Amniotic epithelial cell (primary cell): ENCODE measurements at places on chromosomes 7 and 10.

DNA sequence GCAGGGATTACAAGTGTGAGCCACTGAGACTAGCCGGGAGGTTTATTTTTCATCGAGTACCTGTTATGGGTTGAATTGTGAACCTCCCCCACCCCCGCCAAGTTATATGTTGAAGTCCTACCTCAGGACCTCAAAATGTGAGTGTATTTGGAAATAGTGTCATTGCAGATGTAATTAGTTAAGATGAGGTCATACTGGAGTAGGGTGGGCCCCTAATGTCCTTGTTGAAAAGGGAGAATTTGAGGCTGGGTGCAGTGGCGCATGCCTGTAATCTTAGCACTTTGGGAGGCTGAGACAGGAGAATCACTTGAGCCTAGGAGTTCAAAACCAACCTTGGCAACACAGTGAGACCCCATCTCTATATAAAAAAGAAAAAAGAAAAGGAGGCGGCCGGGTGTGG, 10.8 kb upstream of the BAG3 start:
- DNase-seq: no peak

DNA sequence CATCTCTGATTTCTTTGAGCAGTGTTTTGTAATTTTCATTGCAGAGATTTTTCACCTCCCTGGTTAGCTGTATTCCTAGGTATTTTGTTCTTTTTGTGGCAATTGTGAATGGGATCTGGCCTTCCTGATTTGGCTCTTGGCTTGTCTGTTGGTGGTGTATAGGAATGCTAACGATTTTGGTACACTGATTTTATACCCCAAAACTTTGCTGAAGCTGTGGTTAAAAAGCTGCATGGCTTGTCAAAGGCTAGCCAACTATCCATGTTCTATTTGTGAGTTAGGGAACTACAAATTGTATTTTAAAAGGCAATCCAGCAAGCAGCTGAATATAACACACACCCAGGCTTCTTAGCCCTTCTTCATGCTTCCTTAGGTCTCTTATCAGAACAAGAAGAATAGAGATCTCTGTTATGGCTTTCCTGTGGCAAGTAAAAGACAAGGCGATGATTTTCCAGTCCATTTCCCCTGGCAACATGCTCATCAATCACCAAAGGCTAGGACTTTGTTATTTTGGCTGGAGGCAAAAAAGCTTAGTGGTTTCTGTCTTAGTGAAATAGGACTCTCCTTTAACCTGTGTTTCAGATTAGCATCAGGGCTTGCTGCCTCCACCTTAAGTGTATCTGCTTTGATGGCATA, 77.5 kb downstream of the CDK6 start:
- DNase-seq: no peak

GRCh38 chr7:65722361-65722792, 150.5 kb upstream of the VKORC1L1 start:
- DNase-seq: peak; percentile 6

- DNase-seq: no peak
Observed at GRCh38 chr7:69049326-69049725, 548.9 kb upstream of the AUTS2 start.

DNA sequence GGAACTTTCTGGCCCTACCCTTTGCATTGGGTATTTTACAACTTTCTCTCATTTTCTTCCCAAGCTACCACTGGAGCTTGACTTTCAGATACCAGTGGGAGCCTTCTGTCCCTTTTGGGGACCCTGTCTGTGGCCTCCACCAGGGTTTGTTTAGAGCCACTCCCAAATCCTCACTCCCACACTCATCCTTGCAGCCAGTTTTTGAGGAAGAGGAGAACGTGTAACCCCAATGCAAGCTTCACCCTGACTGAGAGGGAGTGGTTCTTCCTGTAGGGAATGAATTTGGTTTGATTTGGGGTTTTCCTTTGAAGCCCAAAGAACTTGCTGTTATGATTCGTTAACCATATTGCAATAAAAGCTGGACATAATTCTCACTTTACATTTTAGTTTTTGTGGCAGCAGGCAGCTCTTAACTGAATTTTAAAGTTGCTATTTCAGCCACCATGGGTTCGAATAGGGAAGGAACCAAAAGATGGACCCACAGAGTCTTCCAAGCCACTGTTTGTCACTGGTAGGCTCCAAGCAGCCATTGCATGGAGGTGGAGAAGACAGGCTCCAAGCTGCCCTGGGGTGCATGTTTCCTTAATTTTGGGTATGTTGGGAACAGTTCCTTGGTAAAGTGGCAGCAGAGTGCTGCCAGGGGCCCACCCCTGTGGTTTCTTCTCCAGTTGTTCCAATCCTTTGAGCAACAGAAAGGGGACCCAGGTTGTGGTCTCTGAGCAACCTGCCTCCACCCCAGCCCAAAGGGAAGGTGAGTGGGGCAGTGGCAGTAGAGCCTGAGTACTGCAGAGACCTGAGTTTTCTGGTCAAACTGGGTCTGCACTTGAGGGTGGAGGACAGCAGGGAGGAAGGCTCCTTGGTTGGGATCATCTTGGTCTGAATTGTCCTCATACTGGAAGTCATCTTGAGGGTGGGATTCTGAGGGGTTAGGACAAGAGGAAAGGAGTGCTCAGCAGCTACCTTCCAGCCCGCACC, 5.1 kb downstream of the EVX1 start:
- DNase-seq: no peak

DNA sequence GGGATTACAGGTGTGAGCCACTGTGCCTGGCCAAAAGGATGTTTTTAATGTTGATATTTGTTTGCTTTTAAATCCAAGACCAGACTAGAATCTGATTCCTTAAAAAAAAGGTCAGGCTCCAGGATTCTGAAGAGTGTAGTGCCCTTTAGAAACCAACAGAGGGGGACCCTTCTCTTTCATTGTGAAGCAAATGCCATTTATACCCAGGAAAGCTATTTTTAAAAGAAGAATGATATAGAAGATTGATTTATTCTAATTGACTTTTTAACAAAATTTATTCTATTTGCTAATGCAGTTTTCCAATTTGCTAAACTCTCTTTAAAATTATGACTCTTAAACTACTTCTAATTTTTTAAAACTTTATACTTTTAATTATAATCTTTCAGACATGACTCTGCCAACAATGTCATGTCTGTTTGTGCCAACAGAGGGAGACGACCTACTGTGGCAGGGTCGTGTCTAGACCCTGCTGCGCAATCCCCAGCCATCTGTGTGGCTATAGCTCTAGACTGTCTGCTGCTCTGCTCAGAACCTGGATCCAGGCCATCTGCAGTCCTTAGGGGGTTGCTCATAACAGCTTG, 201.0 kb upstream of the IMMP2L start:
- peak; percentile 59 for DNase-seq

- DNase-seq: no peak
Observed at GRCh38 chr7:37262181-37262580, 186.5 kb downstream of the ELMO1 start.

DNA sequence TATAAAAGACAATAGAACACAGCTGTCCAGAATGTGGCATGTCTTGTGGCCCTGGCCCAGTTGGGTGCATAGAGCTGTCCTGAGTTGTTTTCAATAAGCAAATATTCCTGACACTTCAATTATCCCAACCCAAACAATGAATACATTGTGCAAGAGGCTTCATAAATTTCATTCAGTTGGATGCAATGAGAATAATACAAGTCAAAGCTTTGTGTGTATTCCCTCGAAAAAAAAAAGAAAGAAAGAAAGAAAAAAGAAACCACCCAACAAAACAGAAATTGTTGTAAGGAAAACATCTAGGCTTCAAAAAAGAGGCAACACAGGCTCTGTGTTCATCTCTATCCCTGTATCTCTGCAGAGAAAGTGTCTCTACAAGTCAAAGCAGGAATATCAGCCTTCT, 138.7 kb upstream of the ADO start:
- DNase-seq: no peak

DNA sequence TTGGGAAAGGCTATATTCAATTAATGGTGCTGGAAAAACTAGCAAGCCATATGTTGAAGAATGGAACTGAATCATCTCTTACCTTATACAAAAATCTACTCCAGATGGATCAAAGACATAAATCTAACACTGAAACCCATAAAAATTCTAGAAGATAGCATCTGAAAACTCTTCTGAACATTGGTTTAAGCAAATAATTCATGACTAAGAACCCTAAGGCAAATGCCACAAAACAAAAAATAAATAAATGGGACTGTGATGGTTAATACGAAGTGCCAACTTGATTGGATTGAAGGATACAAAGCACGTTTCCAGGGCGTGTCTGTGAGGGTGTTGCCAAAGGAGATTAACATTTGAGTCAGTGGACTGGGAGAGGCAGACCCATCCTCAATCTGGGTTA, 1130.0 kb downstream of the DNAJB9 start:
- DNase-seq: no peak

DNA sequence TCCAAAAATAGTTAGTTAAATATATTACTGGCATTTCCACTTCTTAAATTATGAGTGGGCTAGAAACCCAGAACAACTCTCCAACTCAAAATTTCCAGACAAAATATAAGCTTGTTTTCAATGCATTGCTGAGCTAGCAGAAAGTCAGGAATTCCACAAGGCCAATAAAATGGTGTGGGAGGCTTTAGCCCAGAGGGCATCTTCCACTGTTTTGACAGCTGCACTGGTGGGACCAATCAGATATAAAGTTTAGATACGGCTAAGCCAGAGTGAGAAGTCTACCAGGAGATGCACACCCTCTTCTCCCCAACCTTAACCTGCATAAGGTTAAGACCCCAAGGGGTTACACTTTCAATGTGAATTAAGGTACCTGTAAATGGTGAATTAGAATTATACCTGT, 76.6 kb downstream of the AMPH start:
- DNase-seq: no peak

DNA sequence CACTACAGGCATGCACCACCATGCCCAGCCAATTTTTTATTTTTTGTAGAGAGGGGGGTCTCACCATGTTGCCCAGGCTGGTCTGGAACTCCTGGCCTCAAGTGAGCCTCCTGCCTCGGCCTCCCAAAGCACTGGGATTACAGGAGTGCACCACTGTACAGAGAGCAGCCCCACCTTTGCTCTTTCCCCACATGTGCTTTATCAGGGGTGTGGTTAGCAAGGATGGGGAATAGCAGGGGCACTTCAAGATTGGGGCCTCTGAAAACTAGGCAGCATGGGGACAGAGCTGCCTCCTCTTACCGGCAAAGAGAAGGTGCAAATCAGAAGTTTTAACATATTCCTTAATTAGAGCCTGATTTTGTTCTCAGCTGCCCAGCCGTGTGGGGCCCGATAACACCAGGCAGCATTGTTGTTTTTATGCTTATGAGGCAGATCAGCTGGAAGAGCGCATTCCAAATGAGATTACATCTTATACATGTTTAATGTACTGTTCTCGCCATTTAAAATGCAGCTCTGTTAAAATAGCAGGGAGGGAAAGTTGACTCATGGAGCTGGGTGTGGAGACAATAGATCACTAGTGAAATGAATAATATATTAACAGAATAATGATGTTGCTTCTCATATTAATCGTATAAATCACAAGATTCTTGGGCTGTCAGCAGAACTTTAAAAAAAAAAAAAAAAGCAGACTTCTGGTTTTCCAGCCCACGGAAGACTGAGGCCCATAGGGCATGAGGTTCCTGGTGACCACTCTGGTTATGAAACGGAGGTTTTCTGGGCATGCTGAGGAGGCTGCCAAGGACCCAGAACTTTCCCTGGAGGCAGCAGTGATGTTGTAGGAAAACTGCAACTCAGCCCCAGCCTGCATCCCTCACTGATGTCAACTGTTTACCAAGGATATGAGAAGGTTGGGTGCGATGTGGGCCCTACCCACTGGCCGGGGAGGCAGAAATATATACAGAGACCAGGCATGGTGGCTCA, 62.5 kb downstream of the TMEM130 start:
- DNase-seq: no peak

DNA sequence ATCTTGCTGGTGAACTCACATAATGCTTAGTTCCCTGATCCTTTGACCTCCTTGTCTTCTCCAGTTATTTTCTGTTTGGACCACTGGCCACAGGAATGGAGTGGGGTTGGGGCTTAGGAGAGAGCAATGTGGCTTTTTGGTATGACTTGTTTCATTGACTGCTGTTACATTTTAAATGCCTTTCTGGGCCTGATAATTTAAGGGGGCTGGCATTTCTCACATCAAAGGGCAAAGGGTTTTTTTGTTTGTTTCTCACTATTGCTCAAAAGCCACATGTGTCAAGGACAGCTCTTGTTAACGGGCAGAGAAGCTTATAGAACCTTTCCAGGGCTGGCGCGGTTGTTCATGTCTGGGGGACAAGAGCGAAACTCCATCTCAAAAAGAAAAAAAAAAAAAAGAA, 161.2 kb upstream of the TNRC18 start:
- no peak for DNase-seq

- DNase-seq: no peak
Observed at GRCh38 chr7:73477376-73477775, 43.8 kb downstream of the FZD9 start.

DNA sequence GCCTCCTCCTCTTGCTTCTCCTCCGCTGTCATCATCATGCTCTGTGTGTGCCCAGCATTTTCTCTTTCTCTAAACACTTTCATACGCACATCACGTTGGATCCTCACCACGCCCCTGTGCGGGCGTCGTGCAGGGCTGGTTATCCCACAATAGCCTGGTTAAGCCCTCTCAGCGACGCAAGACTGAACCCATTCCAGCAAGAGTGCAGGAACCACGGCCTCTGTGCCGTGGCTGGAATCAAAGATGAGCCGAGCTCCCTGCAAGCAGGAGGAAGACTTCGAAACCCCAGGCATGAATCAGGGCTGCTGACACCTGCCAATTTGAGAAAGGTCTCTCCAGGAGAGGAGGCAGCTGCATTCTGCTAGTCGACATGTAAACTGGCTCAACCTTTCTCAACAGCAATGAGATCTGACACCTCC, 74.8 kb upstream of the FOXK1 start:
- no peak for DNase-seq

DNA sequence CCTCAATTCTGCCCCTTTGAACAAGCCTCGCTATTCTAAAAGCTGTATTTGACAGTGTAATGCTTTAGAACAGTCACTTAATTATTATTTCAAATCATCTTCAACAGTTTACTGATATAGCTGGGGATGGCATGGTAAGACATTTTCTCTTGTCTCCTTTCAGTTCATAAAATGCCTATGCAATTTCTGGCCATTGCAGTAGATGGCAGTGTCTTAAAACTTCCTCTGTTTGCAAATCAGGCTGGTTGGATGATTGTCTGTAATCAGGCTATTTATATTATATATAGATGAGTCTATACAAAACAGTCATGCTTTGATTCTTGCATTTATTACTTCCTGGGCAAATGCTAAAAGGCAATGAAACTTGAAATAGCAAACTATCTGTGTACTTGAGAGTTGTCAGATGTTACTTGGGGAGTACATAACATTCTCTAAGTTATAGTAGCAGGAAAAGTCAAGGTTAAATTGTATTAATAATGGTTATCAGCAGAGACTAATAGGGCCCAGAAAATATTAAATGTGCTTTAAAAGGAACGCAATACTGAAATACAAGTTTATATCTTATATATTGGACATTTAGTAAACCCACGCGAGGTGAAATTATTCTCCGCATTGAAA, 55.5 kb upstream of the LHFPL3 start:
- peak; percentile 44 for DNase-seq
